ENCODE measurements at places on chromosomes 6 and 20.

DNA sequence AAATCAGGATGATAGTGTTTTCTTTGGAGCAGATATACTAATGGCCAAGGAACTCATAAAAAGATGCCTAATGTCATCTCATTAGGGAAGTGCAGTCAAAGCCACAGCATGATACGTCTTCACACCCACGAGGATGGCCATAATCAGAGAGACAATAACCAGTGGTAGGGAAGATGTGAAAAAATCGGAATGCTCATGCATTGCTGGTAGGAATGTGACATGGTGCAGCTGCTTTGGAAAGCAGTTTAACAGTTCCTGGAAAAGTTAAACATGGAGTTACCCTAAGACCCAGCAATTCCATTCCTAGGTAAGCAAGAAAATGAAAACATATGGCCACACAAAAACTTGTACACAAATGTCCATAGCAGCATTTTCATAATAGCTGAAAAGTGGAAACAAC, 29.9 kb downstream of the BCAS1 start:
- no peaks in the 10 kb centered on the region for H3K36me3 ChIP-seq
- H3K27me3 ChIP-seq: no peaks in the 10 kb centered on the region
- no peaks in the 10 kb centered on the region for H3K4me1 ChIP-seq
- no peak for DNase-seq
- H3K27ac ChIP-seq: no peak overlapping the region

DNA sequence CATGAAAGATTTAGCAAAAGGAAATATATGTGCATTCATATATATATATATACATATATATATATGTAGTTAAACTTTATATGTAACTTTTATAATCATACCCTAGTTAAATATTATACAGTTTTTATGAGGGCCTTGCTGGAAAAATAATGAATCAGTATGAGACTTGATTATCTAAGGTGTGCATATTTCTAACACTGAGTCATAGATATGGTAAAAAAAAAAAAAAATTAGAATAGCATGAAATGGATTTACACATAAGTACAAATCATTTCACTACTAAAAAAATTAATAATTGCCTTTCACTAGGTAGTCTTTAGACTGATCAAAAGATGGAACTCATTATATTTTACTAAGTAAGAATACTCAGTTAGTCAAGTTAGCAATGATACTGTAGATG, 51.3 kb upstream of the DST start:
- H3K27me3 ChIP-seq: peaks cover 4% of the 10 kb centered on the region
- peaks cover 13% of the 10 kb centered on the region for H3K4me1 ChIP-seq
- no peak for DNase-seq
- peaks cover 25% of the 10 kb centered on the region for H3K36me3 ChIP-seq
- H3K27ac ChIP-seq: no peak overlapping the region

GRCh38 chr6:2695454-2696095, 55.1 kb downstream of the MYLK4 start:
- H3K27me3 ChIP-seq: no peaks in the 10 kb centered on the region
- no peak overlapping the region for H3K27ac ChIP-seq
- H3K4me1 ChIP-seq: peaks cover 3% of the 10 kb centered on the region
- no peak overlapping the region for H3K4me3 ChIP-seq
- no peak for DNase-seq

DNA sequence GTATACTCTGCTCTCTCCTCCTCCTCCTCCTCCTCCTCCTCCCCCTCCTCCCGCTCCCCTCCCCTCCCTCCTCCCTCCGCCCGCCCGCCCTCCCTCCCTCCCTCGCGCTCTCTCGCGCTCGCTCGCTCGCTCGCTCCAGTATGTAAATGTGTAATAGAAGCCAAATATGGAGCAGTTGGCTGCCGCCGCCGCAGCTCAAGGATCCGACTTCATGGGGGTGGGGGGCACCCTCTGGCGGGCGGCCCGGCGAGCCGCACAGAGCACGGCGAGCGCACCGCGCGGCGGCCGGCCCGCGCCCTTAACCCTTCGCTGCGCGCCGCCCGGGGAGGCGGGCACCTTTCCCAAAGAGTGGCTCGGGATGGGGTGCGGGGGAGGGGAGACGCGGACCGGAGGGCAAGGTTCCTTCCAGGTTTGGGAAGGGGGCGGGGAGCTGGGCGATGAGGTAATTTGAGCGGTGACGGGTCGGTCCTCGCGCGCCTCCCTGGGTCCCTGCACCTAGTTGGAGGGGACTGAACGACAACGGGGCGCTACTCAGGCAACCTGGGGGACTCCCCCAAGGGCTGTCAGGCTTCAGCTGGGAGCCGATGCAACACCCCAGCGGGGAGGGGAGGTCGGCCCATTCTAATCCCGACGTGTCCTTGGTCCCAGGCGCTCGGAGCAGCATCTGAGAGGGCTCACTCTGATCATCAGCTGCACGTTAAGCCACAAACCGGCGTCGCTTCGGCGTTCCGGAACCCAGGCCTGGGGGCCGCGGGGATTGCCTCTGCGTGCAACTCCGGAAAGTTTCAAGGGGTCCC, 409 bp upstream of the ATXN1 start:
- peak overlapping the region; percentile 95 for H3K4me3 ChIP-seq
- peaks cover 18% of the 10 kb centered on the region for H3K4me1 ChIP-seq
- peaks cover 3% of the 10 kb centered on the region for H3K36me3 ChIP-seq
- peaks cover 5% of the 10 kb centered on the region for H3K27me3 ChIP-seq

DNA sequence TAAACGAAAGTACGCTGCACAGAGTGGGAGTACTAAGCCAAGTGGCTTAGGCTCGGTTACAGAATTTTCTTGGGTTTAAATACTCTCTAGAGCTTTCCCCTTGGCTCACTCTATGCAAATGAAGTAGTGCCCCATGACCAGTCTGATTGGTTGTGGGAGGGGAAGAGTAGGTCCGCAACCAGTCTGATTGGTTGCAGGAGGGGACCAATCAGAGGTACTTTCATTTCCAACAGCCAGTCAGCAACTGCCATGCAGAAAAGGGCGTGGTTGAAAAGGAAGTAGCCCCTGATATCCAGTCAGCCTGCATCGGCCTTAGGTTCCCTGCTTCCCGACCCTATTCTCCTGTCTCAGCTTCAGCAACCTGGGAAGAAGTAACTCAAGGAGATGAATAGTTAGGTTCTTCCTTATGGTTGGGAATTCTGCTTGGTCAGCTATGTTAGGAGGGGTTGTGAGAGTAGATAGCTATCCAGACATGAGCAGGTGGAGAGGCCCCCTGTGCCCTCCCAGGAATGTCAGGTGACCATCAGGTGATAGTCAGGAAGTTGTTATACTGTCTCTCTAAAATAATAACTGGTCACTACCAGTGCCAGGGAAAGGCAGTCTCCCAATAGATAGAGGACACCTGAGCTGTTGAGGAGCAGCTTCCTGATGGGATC, 57.4 kb downstream of the FARS2 start:
- peaks cover 5% of the 10 kb centered on the region for H3K36me3 ChIP-seq
- peaks cover 4% of the 10 kb centered on the region for H3K27me3 ChIP-seq
- DNase-seq: no peak
- no peak overlapping the region for H3K27ac ChIP-seq

DNA sequence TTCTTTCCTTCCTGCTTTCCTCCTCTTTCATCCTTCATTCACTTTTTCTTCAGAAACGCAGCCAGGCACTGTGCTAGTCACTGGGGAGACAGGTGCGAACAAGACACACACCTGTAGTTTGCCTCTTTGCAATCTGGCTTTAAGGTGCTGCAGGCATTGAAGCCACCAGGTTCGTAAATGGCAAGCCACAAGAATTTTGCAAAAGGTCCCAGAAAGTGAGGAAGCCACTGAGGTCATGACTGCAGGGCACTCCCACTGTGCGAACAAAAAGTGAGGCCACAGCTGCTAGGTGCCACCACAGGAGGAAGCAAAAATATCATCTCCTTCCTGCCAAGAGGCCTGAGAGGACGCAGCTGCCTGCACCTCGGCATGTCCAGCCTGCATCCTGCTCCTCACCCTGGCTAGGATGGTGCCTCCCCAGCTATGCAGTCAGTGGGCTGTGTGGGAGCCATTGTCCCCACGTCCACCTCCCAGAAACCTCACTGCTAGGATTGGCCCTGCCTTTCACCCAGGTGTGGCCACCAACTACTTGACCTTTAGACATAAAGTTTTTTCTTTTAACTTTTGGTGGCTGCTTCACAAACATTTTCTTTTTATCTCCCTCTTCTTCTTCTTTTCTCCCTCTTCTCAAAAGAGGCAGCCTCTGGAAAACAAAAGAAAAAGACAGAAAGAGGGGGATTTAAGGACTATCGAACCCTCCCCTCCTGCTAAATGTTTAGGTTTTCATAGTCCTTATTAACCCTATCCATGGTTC, 230.8 kb downstream of the BCAS1 start:
- peak; percentile 8 for DNase-seq
- H3K27me3 ChIP-seq: peaks cover 3% of the 10 kb centered on the region
- H3K4me1 ChIP-seq: peaks cover 3% of the 10 kb centered on the region
- H3K36me3 ChIP-seq: no peaks in the 10 kb centered on the region
- no peak overlapping the region for H3K27ac ChIP-seq

DNA sequence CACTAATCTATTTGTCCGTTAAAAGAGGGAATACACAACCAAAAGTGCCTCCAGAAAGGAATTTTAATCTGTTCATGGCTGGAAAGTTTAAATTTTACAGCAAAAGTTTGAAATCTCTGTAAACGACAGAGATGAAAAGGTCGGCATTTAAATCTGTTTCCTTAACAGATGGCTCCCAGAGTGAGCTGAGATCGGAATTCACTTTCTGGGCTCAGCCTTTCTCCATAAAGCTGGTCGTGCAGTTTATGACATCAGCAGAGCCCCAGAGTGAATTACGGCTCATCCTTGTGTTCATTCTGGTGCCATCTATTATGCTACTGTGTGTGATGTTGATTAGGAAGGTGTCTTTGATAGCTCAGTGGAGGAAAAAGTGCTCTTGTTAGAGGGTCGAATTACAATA, 117.6 kb upstream of the ZFP64 start:
- no peaks in the 10 kb centered on the region for H3K36me3 ChIP-seq
- H3K27ac ChIP-seq: no peak overlapping the region
- H3K4me3 ChIP-seq: no peak overlapping the region
- H3K4me1 ChIP-seq: no peaks in the 10 kb centered on the region
